ENCODE measurements at places on chromosomes 3 and 15.

DNA sequence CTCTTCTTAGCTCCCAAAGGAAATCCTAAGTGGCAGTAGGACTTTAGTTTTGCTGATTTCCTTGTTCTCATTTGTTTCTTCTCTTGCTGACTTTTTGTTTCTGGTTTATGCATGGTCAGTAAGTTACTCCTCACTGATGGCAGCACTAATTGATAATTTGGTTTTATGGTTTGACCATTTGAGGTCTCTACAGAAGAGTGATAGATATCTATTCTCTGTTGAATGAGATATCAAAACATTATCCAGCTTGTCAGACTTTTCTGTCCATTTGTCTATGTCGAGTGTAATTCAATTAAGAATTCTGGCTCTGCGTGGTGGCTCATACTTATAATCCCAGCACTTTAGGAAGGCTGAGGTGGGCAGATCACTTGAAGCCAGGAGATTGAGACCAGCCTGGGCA lies 84.5 kb upstream of the PLXND1 start:
- DNase-seq = no peak

DNA sequence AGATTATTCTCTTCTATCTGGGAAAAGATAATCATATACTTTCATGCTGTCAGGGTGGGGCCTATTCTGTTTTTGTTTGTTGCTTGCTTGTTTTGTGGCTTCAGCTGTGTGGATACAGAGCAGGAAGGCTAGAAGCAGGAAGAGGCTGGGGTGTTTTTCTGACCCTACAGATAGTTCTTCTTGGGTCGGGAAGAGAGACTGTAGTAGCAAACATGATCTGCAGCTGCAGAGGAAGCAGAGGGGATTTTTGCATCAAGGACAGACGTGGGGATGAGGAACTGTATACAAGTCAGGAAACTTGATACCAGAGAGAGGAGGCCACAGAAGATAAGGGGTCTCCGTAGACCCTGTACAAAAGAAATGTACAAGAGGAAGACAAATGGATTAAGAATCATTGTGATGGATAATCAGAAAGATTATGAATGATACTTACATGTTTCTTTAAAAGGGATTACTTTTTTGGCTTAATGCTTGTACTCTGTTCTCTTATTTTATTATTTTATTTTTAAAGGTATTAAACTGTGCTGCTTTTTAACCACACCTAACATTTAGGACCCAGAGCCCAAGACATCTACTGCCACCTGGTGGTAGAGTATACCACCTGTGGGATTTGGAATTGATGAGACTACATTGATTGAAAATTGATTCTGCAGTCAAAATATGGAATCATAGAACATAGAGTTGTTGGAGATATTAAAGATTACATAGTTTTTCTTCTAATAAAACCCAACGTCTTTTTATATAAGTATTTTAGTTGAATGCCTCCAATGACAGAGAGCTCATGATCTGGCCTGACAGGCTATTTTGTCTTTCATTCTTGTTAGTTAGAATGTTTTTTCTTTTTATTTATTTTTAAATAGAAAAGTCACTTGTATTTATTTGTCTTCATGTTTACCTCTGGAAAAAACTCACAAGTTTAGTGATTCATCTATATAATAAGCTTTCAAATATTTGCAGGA lies 87.3 kb upstream of the ROPN1 start:
- peak; percentile 31 for DNase-seq

DNA sequence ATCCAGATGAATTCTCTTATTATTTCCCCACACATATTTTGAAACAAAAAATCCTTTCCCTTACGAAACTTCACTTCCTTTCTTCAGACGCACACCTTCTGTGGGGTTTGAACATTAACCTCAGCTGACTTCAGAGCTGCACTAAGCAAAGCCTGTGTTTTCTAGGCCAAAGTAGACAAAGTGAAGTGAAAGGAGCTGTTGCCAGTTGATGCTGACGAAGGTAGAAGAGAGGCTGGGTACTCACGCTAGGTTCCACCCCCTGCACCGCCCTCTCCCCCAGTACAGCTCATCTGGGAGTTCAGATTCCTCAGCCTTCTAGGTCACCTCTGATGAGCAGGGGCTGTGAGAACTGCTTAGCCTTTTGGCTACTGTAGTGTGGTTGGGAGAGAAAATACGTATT lies 24.1 kb downstream of the DUT start:
- no peak for DNase-seq

DNA sequence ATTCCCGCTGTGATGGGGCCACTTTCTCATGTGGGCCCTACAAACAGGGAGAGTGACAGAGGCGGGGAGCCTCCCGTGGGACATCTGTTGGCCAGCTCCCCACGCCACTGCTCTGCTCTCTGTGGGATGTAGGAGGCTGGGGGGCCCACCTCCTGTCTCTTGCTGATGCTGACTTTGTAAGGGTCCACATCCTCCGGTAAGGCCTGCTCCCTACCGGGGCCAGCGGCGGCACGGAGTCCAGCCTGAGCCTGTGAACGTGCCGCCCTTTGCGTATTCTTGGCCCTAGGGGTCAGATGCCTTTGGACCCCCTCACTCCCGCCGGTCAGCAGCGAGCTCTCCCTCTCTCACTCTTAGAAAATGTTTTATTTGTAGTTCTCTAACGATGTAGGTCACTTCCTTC lies 153.2 kb downstream of the LRRC28 start:
- DNase-seq = no peak

GRCh38 chr3:61853912-61854311 lies 292.5 kb downstream of the PTPRG start:
- DNase-seq = no peak

GRCh38 chr3:11212784-11213183 lies 58.5 kb downstream of the HRH1 start:
- no peak for DNase-seq

DNA sequence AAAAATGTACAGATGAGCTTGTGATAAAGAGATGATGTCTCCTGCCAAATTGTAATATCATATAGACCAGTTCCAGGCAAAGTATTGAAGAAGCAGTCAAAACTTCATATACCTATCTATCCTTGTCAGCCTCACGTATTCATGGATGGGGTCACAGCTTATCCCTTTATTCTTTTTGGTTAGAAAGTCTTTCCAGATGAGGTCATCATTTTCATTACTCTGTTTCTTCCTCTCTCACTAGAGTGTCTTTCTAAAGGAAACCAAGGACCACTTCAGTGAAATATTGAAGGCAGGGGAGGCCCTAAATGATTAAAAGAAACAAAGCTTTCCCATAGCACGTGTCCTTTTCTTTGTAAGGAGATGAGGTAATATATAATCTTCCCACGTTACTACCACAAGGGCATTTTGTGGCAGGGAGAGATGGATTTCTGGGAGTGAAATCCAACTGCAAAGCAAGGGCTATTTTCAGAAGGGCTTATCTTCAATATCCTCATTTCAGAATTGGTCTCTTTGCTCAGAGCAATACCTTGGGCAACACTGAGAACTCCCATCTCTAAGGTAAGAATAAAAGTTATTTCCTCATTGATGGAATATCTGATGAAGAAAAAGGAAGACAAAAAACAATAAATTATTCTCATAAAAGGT lies 260.2 kb downstream of the TIGIT start:
- DNase-seq = no peak

- no peak for DNase-seq
These were observed 1.8 kb upstream of the ATP10A start for GRCh38 chr15:25864966-25865365.

GRCh38 chr15:67750371-67750770 lies 74.9 kb upstream of the SKOR1 start:
- DNase-seq = no peak

DNA sequence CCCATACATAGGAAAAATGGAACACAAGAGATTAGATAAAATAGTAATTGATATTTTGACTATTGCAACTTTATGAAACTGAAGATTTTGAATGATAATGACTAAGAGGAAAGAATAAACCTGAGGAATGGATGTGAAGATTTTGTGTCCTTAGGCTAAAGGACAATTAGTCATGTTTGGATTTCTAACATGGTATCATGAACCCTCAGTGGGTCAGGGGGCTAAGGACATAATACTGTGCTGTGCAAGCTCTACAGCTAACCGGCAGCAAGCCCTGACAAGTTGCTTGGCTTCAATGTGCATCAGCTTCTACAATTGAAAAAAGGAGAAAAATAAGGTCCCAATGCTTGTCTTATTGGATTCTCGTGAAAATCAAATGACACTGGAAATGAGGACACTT lies 491.0 kb downstream of the MECOM start:
- DNase-seq = no peak

- DNase-seq = no peak
These were observed 16.6 kb upstream of the APH1B start for GRCh38 chr15:63260791-63261190.

DNA sequence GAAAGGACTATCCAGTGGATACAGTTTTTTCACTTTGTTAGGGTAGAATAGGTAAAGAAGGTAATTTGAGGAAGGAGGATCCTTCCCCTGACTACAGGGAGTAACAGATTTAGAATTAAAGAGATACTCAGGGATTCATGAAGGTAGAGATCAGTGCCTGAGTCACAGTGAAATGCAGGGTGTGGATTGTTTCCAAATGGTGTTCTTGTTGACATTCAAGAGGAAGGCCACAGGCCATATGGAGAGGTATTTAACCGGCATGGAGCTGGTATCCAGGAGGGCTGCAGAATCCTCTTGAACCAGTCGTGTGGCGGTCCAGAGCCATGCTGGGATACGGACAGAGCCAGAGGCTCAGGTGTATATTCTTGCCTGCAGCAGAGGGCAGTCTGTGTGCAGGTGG lies 28.2 kb downstream of the GYG1 start:
- no peak for DNase-seq

- DNase-seq = no peak
These were observed 10.0 kb downstream of the LNP1 start for GRCh38 chr3:100411091-100411982.

DNA sequence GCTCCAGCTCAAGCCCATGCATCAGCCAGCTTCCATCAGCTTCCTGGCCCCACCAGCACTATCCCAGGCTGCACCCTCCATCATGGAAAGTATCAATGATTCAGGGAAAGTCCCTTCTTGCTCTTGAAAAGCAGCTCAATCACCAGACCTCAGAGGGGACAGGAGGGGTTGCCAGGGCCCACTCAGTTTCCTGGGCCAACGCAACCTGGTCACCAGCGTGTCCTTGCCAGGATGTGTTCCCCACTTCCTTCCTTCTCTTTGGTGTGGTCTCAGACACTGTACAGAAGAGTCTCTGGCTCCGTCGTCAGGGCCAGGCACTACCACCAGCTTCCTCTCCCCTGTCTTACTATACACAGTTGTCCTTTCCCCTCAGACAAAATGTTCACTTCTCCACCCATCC lies 3.0 kb downstream of the HDC start:
- DNase-seq = peak; percentile 72

DNA sequence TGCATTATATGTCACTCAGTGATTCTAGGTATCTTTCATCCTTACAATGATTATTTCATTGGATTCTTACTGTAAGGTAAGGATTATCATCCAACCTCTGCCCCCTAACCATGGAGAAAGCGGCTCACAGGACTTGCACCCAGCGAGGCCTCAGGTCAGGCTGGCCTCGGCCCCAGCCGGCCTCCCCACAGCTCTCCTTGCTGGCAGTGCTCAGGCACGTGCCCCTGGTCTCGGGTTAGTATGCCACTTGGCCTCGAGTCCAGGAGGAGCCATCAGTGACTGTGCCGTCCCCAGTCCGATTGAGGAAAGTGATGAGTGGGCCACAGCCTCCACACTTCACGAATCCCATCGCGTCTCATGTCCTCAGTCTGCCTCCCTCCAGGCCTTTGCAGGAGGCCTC lies 35.7 kb upstream of the GABRG3 start:
- DNase-seq = no peak

DNA sequence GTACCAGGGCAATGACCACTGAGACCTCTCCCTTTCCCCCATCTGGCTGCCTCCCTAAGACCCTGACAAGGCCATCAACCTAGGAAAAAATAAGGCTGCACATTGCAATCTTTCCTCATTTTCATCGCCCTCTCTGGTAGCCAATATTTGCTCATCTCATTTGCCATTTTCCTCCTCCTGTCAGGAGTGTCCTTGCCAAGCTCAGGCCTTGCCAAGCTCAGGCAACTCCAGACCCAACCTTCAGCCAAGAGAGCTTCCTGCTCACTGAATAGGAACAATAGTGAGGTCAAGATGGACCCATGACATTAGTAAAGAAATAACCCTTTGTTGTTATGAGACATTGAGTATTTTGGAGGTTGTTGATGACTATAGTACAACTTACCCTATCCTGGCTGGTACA lies 380.3 kb downstream of the RSL24D1 start:
- DNase-seq = no peak

DNA sequence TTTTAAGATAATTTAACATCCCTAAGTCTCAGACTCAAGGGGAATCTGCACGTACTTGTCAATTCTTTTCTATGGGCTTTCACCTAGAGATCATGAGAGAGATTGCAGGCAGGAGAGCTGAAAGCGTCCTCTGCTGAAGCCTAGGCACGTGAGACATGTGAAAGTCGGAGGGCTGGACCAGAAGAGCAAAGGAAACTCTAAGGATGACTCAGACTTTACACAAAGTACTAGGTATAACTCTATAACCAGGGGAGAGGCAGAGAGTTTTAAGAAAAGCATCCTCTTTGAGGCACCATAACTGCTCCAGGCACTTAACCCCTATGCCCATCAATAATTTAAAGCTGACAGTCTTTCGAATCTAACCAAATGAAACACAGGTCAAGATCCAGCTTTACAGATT lies 436.6 kb downstream of the VGLL3 start:
- DNase-seq = no peak

DNA sequence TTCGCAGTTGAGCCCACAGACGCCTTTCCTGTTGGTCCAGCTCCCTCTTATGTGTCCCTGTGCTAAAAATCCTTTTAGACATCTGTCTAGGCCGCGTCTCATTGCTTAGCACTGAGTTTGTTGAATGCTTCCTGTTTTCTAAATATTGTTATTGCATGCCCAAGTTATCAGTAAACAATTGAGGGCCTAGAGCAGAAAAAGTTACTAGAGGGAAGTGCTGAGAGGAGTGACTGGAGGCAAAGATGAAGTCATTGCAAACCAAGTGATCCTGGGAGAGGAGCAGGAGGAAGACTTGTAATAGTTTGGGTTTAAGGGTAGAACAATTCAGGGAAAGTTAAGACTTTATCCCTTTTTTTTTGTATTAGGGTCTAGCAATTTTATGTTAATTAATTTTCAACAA lies 88.1 kb downstream of the DCUN1D1 start:
- DNase-seq = no peak

GRCh38 chr3:180049391-180049790 lies 12.7 kb upstream of the PEX5L start:
- DNase-seq = no peak

DNA sequence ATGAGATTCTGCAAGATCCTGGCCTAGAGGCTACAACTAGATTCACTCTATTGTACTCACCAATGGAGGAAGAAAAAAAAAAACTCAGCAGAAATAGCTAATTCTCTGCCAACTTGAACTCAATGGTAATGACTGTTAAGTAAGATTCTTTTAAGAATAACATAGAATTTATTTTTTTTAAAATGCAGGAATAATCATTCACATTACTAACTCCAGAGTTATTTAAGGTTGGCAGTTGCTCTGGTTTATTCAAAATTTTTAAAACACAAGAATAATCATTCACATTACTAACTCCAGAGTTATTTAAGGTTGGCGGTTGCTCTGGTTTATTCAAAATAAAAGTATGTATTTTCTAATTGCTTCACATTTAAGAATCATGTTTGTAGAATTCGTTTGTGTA lies 1071.9 kb downstream of the IGSF11 start:
- DNase-seq = no peak
